ENCODE measurements at places on chromosomes 5 and 9.
A peak's percentile ranks its signal among the peaks of the same experiment; 100 is the strongest.

- no peak for DNase-seq
These were observed 263.8 kb downstream of the SYK start for GRCh38 chr9:91065231-91066041.

DNA sequence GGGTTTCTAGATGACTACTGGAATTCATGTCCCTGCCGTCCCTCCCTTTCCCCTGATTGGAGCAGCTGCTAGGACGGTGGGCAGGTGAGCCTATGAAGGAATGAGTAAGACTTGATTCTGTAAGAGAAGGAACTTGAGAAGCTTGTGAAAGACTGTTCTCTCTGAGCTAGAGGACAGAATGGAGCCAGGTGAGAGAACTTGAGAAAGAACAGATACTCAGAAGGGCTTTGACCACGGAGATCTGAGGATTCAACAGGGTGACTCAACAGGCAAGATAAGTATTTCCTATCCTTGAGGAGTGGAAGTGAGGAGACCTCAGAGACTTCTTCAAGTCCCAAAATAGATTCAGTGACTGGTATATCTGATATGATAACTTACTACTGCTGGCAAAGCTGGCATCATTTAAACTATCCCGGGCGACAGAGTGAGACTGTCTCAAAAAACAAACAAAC lies 41.9 kb downstream of the HSDL2 start:
- DNase-seq, result no peak

- DNase-seq, result no peak
These were observed 354.6 kb downstream of the ZSWIM6 start for GRCh38 chr5:61686491-61687257.

DNA sequence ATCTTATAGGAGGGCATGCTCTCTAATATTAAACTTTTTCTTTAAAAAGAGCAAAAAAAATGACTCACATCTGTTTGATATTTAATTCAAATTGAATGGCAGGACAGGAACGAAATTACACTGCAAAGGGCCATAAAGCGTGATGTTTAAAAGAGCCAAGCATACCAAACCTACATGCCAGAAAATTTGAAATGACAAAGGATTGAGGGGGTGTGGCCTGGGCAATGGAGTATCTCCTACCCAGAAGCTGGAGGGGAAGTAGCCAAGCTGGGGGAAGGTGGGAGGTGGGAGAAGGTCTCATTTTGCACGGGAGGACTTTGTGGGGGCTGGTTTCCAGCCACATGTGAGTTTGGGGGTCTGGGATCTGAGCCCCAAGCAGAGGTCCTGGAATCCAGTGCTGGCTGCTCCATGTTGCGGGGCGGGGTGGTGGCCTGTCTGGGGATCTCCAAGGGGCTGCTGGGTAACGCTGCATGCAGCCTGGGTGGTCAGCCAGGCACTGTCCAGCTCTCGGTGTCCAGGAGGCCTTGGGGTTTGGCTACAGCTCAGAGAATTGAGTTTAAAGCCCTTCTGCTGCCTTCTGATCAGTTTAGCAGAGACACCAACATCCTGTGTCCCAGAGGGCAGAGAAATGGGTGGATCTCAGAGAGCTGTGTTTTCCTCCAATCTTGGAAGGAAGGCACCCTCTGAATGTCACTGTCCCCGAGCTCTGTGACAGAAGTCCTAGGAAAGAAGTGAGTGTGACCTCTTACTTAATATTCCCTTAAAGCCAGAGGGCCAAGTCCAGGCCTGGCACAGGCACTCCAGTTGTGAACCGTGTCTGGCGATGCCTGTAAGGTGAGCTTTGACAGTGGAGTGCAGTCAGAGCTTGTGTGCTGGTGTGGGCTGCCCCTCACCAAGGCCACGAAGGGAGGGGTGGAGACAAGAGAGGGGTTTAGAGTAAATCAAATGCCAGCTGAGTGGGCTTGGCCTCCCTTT lies 7.6 kb downstream of the DCANP1 start:
- DNase-seq, result peak; percentile 1

GRCh38 chr9:84959339-84959738 lies 289.8 kb downstream of the NTRK2 start:
- DNase-seq, result no peak

- DNase-seq, result no peak
These were observed 214.9 kb upstream of the TBCA start for GRCh38 chr5:77991084-77991483.

DNA sequence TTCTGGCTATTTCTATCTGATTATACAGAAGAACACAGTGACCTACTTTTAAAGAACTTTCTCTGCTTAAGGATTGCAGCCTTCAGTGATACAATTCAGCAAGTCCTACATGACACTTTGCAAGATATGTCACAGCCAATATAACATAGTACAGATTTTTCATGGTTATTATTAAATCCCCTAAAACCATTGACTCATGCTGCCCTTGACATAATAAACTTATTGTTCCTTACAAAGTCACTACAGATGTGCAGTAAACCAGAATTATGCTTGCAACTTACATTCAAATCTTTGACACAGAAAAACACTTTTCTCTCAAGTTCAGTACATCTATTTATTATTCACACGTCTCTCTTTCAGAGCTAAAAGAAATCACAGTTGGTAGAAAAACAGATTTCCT lies 1136.3 kb upstream of the ACO1 start:
- no peak for DNase-seq

GRCh38 chr5:80248378-80248777 lies 7.5 kb downstream of the SERINC5 start:
- no peak for DNase-seq

- DNase-seq, result no peak
These were observed 514.6 kb upstream of the TYRP1 start for GRCh38 chr9:12178634-12179033.

DNA sequence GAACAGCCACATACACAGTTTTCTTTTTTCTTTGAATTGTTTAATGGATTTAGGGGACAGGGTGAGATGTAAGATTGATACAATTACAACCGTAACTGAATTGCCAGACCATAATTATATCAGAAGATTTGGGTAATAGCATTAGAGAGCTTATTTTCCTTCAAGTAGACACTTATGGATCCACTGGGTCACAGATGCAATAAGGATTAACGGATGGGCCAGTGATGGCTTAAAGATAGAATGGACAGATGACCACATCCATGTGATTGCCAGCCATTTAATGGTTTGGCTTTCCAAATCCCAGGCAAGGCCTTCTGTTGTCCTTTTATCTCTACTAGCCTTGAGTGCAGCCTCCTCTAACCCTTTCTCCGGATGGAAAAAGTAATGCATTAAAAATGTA lies 94.7 kb upstream of the NUDT12 start:
- no peak for DNase-seq

- peak; percentile 5 for DNase-seq
These were observed 61.9 kb upstream of the MEGF10 start for GRCh38 chr5:127228540-127229184.

DNA sequence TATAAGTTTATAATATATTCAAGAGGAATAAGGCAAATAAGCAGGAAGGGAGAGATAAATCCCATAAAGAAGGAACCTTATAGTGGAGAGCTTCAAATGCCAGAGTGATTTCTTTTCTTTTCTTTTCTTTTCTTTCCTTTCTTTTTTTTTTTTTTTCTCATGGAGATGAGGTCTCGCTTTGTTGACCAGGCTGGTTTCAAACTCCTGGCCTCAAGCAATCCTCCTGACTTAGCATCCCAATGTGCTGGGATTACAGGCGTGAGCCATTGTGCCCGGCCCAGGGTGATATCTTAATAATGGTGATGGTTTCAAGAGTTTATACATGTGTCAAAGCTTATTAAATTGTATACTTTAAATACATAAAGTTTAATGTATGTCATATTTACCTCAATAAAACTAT lies 19.6 kb upstream of the FOCAD start:
- no peak for DNase-seq

GRCh38 chr5:109931049-109931780 lies 241.5 kb downstream of the MAN2A1 start:
- DNase-seq, result no peak

- no peak for DNase-seq
These were observed 29.8 kb downstream of the TNFAIP8 start for GRCh38 chr5:119385536-119386128.

DNA sequence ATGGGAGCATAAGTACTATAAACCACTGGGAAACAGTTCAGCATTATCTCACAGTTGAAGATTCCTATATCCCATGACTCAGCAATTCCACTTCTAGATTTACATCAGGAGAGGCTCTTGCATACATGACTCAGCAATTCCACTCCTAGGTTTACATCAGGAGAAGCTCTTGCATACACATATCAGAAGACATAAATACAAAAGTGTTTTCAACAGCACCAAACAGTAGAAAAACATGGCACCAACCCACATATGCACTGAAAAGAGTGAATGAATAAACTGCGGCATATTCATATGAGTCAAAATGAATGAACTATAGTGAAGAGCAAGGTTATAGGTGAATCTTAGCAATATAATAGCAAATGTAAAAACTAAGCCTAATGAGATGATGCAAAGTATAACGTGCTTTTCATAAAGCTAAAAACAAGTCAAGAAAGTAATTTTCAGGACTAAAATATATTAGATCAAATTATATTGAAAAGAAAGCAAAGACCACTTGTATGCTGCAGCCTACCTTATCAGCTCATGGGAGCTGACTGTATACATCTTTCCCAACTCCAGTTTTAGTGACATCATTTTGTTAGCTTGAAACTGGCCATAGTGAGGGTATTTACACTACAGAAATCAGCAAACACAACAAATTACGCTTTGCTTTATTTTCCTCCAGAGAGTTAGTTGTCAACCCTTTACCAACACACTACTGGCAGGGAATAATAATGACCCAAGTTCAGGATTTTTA lies 95.8 kb downstream of the ANKRD18B start:
- DNase-seq, result no peak

- DNase-seq, result no peak
These were observed 186.4 kb downstream of the SLIT3 start for GRCh38 chr5:169114466-169115065.

Measured in Ammon's horn (tissue), 1 donor.